ENCODE measurements at places on chromosomes 7 and 10. TPM values are rescaled to one million over a fixed set of nuclear protein-coding genes. Genes with fewer than 3 reads are reported as not detected.

Gene EPDR1
- total RNA-seq = 46.9 TPM

Gene TYW1B
- total RNA-seq = 4.8 TPM

Gene OR9A2
- total RNA-seq = 0.71 TPM

Gene TCF7L2
- 53.6 TPM for total RNA-seq

Gene MGMT
- total RNA-seq = 24.5 TPM

Gene PRKG1
- total RNA-seq = 20.0 TPM

Gene SRRM3
- total RNA-seq = 2.9 TPM

Gene OR2A1
- total RNA-seq = 0.22 TPM

Gene COL1A2
- 443 TPM for total RNA-seq

Gene PROSER2
- 23.7 TPM for total RNA-seq

Gene SEMA4G
- total RNA-seq = 15.3 TPM

Gene ZSCAN25
- total RNA-seq = 19.8 TPM

Measured in sciatic nerve (tissue), 2 donors.